EL (cell line): ENCODE measurements at places on chromosomes 7 and 10.

- no peak for DNase-seq
Observed at GRCh38 chr10:115846528-115846927, 426.5 kb downstream of the GFRA1 start.

- DNase-seq: no peak
Observed at GRCh38 chr7:22051886-22052673, 106.4 kb upstream of the CDCA7L start.

- DNase-seq: peak; percentile 53
Observed at GRCh38 chr10:72552857-72553256, 73.0 kb downstream of the MICU1 start.

GRCh38 chr7:106099539-106099938 is 12.6 kb downstream of the SYPL1 start:
- DNase-seq: no peak

- DNase-seq: peak; percentile 12
Observed at GRCh38 chr10:50291261-50291850, 40.0 kb upstream of the ASAH2 start.

- DNase-seq: no peak
Observed at GRCh38 chr7:12728192-12728538, 40.7 kb downstream of the ARL4A start.

DNA sequence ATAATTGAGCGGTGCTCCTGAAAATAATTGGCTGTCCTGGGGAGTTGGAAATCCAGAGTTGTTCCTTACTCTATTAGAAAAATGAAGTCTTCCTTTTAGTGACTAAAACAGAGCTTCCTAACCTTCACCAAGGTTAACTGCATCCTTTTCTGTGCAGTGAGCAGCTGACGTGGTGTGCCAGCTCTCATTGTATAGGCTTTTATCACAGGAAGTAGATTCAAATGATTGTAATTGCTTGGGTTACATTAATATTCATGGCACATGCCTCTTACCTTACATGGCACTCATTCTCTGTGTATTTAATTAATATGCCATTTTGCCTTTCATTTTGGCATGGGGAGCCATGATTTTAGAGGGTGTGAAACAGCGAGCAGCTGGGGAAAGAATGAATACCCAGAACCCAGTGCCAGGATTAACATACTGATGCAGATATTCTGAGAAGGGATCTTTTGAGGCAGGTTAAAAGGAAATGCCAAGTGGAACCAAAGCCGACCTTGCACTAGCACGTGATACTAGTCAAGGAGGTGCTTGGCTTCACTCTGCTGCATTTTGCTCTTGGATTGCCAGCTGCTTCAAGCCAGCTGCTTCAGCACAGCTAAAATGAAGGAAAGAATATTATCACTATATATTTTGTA is 115.3 kb downstream of the ST7 start:
- DNase-seq: no peak

- peak; percentile 73 for DNase-seq
Observed at GRCh38 chr7:44380831-44381493, 55.6 kb upstream of the CAMK2B start.

DNA sequence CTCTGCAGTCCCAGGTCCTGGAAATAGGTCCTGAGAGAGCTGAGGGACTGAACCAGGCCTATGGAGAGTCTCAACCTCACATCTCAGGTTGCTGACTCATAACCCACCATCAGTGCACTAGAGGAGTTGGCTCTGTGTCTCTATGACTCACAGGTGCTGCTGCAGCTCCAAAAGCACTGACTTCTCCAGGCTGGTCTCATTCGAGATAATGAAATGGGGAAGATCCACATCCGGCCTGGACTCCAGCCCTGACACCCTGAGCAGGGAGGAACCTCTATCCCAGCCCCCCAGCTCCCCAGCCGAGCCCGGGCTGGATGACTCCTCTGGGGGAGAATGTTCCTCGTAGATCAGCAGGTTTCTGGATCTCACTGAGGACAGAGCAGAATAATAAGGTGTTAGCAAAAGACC is 35.5 kb upstream of the DGKI start:
- peak; percentile 99 for DNase-seq

DNA sequence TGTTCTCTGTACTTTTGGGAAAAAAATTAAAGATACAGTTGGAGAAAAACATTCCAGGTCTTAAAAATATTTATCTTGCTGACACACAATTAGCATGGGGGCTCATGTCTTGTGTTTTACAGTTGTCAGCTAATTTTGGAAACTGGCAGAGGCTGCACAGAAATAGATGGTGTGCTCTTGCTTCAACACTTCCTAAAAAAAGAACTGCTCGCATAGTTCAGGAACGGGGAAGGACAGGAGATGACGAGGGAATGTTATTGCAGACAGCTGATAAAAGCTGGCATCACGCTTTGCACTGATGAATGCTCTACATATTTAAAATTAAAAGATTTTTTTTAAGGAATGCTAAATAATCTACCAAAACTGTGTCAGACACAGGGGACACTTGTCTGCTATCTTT is 103.5 kb upstream of the CELF2 start:
- DNase-seq: no peak

- DNase-seq: no peak
Observed at GRCh38 chr7:88344271-88344670, 37.6 kb upstream of the STEAP4 start.

DNA sequence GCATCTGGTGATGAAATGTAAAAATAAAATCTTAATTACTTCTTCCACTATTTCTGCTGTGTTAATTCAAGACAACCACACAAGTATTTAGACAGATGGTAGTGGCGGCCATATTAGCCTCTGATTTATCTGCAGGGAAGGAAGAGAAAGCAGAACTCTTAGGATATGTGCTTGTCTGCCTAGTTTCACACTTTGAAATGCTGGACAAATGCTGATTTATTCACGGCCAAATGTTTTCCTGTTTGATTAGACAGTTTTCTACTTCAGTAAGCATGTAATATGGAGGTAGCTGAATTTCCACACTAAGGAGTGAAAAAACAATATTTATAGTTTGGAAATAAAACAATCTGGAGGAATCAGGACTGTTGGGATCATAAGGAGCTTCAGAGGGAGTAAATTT is 158.1 kb downstream of the AGMO start:
- no peak for DNase-seq

DNA sequence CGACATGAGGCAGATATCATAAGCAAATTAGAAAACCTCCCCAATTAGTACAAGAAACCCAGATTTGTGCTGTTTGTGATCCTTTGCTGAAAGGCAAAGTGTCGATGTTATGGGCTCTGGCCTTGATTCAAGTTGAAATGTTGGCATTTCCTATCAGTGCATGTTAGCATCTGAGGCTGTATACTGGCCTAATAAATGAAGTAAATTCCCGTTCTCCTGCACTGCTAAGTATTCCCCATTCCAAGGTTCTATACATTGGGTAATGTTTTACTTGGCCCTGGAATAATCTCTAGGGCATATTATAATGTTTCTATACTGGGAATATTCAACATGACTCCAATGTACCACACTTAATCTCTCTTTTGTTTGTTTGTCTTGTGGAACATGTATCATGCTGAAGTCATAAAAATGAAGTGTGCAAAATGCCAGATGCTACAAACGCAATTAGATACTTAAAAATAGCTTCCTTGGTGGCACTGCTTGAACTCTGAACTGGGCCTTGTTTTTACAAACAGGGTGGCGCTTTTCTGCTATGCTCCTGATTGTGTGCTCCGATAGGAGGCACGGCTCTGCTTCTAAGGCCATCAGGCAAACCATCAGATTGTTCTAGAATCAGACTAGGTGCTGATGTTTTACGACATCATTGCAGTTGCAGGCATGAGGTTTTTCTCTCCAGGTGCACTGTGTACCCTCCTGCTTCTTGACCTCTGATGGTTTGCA is 156.7 kb upstream of the TCF7L2 start:
- peak; percentile 16 for DNase-seq

DNA sequence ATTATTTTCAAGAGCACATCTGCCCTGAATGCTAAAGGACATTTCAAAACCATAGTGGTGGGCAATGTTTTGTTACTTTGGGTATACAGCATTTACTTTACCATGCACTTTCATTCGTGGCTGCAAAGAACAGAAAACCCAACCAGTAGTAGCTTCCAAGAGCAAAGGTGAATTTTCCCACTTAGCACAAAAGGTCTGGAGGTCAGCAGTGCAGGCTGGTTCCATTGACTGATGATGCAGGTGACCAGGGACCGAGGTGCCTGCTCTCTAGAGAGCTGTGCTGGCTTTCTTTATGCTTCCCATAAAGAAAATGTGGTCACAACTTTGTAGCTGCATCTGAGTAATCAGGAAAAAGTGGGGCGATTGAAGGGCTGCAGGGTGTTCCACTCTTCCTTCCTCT is 240.0 kb downstream of the BICC1 start:
- no peak for DNase-seq

DNA sequence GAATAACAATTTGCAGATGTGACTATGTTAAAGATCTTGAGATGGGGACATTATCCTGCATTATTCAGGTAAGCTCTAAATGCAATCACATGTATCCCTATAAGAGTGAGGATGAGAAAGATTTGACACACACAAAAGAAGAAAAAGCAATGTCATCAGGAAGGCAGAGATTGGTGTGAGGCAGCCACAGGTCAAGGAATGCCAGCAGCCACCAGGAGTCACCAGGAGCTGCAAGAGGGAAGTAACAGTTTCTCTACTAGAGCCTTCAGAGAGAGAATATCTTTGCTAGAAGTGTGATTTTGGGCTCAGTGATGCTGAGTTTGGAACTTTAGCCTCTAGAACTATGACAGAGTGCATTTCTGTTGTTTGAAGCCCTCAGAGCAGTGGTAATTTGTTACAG is 700.3 kb upstream of the SEMA3D start:
- no peak for DNase-seq

DNA sequence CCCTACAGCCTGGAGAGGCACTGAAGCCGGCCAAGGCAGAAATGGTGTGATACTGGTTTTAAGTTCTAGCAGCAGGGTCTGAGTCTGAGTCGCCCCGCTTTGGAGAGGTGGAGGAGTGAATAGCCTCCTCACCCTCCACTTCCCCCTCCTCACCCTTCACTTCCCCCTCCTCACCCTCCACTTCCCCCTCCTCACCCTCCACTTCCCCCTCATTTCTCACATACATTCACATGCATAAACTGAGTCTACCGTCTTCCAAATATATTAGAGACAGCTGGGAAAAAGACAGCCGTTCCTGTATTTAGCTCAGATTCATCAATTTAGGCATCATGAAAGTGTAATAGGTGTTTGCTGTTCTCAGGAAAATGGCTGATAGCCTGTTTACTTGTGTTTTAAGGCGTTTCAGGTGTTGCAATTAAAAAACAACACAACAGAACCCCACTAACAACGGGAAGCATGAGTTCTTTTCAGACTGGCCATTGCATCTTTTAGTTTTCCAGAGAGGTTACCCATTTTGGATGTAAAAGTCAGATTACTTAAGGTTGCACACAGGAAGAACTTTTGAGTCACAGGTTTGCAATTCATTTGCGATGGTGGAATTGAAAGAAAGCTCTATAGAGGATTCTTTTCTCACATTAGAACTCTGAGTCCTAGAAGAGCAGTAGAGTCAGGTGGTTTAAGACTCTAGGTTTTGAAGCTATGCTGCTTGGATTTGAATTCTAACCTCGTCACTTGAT is 861 bp downstream of the NRBF2 start:
- DNase-seq: peak; percentile 47

DNA sequence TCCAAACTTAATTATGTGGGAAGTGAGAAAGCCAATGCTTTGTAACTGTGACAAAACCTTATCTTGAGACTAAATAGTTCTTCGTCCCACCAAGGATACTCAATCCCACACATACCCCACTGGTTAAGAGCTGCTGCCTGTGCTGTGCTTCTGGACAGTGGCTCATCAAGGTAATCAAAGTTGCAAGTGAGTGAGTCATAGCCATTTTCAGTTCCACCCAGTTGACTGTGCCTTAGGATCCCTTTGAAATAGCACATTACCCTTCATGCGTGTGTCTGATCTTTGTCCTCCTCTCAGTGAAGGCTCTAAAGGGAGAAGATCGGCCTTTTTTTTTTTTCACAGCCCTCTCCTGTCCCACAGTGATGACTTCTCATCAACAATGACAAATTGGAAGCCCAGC is 706.0 kb upstream of the AUTS2 start:
- no peak for DNase-seq

DNA sequence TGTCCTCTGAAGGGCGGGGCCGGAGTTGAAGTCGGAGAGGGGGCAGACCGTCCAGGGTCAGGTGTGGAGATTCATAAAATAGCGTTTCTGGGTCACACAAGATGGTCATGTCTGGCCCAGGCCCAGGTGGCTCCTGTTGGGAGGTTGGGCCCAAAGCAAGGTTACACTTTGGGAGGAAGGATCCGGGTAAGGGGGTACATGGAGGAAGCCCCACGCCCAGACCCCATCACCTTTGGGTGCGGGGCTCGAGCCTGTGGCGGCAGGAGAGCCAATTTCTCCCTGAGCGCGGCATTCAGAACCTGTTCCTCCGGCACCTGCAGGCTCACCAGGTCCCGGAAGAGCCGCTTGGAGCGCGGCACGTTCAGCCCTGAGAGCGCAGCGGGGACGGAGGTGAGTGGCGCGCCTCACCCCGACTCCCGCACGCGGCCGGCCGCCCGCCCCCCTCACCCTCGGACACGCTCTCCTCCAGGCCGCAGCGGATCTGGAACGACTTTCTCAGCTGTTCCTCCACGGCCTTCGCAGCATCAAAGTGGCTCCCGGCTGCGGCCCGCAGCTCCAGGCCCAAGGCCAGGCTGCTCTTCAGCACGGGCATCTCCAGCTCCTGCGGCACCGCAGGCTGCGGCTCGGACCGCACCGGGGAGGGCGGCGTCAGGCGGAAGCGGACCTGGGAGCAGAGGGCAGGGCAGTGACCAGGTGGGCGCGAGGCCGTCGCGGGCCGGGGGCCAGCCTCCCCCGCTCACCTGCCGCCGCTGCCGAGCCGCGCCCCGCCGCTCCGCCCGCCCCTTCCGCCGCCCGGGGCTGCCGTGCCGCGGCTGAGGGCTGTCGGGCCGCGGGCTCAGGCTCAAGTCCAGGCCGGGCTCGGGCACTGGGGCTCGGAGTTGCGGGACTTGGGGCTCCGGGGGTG is 644 bp downstream of the PPP1R35 start:
- DNase-seq: peak; percentile 31

- DNase-seq: no peak
Observed at GRCh38 chr10:133279326-133280226, 2.9 kb upstream of the ADAM8 start.

DNA sequence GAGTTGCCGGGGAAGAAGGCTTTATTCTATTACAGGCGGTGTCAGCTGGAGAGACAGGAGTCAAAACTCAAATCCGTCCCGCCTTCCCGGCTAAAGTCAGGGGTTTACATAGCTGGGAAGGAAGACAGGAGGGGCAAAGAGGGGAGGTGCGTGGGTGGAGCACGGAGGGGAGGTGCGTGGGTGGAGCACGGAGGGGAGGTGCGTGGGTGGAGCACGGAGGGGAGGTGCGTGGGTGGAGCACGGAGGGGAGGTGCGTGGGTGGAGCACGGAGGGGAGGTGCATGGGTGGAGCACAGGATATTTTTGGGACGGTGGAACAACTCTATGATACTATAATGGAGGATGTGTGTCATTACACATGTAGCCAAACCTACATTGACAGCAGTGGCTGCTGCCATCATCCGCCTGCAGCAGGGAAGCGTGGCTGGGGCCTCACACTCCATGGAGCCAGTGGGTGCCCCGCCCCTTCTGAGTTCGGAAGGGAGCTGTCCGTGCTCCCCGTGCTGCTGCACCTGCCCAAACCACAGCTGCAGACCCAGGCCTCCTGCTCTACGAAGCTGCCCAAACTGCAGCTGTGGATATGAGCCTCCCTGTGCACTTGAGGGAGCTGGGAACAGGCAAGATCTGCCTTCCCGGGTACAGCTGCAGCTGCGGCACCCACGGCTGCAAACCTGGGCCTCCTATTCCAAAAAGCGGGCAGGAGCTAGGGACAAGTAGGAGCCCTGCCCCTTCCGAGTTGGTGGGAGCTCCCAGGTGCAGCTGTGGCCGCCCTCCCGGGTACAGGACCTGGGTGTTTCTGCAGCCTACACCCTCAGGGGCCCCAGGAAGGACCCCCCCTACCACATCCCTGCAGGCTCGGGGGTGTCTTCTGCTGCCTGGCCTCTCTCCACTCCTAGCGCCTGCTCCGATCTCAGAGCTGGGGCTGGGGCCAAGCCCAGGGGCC is 119.4 kb downstream of the DYNC2I1 start:
- no peak for DNase-seq
